ENCODE measurements at places on chromosomes 16 and 17.
A peak's percentile ranks its signal among the peaks of the same experiment; 100 is the strongest.

DNA sequence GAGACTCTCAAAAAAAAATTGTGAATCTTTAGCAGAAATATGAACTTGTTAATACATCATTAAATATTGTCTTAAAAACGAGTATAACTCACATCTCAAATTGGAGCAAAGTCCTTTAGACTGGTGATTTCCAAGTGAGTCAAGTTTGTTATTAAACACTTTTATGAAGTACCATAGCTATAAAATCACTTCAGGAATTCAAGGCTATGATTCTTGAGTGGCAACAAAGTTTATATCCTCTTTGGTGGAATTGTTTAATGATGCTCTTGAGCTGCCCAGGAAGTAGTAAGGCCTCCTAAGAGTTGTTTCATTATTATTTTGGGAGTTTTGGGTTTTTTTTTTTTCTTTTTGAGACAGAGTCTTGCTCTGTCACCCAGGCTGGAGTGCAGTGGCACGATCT lies 16.7 kb upstream of the BLMH start:
- DNase-seq = no peak

- no peak for DNase-seq
Measured at GRCh38 chr17:42408061-42408460, 15.0 kb downstream of the CAVIN1 start.

DNA sequence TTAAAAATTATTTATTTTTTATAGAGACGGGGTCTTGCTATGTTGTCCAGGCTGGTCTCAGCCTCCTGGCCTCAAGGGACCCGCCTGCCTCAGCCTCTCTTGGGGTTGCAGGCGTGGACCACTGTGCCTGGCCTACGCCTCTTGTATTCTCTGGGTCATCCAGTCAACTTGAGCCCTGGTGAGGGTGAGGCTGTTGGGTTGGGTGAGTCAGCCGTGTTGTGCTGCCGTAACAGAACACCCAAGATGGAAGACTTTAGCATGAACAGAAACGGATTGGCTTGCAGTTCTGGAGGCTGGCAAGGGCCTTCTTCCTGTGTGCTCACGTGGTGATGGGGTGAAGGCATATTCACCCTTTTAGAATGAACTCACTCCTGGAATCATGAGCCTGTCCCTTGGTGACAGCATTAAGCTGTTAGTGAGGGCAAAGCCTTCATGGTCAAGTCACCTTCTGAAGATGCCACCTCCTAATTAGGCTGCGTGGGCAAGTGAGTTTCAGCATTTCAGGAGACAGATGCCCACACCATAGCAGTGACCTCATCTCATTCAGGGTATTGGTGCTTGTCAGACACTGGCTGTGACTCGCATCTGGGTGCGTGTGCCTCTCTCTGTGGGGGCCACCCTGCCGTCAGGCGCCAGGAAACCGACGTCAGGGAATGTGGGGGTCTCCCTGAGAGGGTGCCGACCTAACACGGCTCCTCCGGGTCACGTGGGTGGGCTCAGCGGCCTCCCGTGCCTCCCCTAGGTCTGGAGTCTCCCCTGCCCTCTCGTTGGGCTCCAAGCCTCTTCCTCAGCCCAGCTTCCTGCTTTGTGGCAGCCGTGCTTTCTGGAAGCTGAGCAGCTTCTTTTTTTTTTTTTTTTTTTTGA lies 49.8 kb downstream of the WDR45B start:
- DNase-seq = no peak

DNA sequence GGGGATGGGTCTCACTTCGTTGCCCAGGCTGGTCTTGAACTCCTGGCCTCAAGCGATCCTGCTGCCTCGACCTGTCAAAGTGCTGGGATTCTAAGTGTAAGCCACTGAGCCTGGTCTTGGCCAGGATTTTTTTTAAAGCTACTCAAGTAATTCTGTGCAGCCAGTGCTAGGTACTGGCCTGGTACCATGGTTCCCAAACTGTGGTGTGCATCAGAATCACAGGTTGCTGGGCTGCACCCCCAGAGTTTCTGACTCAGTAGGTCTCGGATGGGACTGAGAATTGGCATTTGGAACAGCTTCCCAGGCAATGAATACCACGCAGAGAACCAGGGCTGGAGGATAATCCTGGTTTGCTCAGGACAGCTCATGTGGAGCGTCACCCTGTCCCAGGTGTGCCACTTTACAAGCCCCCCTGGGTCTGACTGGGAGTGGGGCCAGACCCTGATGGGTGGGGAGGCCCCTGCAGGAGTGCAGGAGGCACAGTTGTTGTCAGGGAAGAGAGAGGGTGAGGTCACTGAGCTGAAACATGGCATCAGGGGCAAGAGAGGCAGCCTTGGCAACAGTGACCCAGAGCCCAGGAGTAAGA lies 10.7 kb upstream of the MRPS23 start:
- no peak for DNase-seq

DNA sequence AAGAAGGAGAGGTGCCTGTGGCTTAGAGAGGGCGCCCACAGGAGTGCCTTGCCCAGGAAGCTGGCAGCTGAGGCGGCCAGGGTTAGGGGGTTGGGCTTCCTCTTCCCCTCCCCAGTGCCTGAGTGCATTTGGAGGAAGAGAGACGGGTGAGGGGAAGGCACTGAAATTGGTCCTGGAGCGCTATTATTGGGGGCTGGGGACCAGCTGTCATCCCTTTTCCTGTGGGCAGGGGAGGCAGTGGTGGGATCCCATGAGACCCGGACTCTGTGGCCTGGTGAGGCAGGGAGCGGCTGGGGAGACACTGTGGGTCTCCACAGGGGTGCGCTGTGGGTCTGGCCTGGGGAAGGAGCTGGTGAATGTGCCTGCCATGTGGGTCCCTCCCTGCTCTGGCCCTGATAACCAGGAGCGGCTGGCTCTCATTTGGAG lies 259.7 kb downstream of the SEC14L1 start:
- DNase-seq = no peak

GRCh38 chr16:81830845-81831540 lies 51.9 kb downstream of the PLCG2 start:
- DNase-seq = no peak

DNA sequence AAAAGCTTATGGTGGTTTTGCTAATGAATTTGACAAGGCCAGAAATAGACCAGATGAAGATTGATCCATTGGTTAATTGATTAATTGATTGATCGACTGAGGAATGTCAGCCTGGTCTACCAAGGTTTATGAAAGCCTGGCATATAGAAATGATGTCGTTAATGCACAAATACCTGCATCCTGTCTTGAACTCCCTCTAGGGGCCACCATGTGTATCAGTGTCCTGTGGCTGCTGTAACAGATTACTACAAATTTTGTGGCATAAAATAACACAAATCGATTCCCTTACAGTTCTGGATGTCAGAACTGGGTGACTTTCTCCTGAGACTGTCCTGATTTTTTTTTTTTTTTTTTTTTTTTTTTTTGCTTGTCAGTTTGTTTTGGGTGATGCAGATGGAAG lies 553.2 kb downstream of the MAF start:
- DNase-seq = no peak

DNA sequence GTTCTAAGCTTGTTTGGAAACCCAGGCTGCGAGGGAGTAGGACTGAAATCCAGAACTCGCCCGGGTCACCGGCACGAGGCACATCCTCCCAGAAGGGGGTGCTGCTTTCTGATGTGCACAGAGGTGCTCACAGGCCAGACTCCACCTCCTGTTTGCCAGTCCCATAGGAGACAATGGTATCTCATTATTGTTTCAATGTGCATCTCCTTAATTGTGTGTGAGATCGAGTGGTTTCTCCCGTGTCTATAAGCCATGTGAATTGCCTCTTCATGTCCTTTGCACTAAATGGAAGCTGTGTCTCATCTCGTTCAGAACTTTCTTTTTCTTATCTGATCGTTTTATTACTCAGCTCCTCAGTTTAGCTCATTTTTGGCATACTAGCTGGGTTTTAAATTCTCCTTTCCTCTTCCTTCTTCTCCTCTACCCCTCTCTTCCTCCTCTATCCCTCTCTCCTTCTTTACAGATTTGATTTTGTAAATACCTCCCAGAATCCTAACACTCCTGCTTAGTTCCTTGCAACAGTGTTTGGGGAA lies 32.1 kb upstream of the PRKCB start:
- DNase-seq = no peak

DNA sequence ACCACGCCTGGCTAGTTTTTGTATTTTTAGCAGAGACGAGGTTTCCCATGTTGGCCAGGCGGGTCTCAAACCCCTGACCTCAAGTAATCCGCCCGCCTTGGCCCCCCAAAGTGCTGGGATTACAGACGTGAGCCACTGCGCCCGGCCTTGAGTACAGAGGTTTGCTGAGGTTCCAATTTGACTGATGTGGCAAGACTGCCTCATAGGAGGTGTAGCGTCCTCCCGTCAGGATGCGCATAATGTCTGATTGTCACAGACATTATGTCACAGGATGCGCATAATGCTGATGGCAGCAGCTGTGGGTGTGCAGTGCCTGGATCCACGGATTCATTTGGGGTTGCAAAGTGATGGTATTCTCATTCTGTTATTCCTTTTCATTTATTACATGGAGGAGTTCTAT lies 45.2 kb downstream of the HAPSTR1 start:
- no peak for DNase-seq

DNA sequence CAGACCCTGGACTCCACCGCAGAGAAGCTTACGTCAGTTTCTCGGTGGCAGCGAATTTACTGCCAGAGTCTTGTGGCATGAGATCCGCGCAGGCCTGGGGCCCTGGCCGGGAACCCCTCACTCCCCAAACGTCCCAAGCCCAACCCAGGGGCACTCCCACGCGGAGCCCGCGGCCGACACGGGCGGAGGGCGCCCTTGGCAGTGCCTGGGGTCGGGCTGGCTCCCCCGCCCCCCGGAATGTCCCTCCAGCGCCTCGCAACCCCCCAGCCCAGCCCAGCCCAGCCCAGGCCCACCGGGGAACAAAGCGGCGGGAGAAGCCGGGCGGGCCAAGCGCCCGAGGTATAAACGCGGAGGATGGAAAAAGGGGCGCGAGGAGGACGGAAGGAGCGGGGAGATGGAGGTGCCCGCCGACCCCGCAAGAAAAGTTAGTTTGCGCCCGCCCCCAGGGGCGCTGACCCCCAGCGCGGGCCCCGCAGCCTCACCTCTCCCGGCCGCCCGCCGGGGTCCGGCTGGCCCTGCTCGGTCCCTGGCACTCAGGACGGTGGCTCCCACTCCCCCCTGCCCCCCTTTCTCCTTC lies 330 bp downstream of the CASKIN2 start:
- no peak for DNase-seq

DNA sequence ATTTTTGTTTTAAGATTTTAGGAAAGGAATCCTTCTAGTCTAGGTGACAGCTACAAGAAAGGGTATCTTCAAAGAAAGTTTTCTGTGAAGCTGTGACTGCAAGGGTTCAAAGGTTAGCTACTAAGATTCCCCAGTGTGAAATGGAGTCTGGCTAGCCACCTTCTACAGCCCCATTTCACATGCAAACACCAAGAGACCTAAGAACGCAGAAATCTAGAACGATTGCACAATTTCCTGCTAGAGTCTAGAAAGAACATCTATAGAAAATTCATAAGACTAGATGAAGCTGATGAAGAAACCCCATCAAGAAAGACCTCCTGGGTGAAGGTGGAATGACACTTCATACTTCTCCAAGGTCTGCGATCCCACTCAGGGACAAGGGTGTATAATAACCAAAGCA lies 77.1 kb downstream of the STX8 start:
- no peak for DNase-seq

- no peak for DNase-seq
Measured at GRCh38 chr16:72752004-72752695, 295.8 kb downstream of the ZFHX3 start.

DNA sequence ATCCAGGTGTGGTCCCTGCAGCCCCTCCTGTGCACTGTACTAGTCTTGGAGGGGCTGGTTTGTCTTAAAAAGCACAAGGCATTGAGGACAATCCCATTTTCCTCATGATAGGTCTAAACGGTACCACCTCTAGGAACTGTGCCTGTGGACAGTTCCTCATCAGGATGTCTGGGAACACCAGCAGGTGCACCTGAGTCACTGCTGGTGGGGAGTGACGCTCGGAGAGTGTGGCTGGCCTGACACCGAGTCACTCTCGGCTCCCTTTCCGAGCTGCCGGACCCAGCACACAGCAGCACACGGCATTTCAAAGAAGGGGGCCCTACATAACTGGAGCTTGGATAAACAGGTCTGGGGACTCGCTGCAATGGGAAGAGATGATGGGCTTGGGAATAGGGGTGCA lies 25.6 kb downstream of the LRRC75A start:
- no peak for DNase-seq

GRCh38 chr17:73011016-73011486 lies 81.4 kb downstream of the SLC39A11 start:
- DNase-seq = no peak

- DNase-seq = peak; percentile 92
Measured at GRCh38 chr17:3004150-3004801, 59.1 kb downstream of the OR1D5 start.

DNA sequence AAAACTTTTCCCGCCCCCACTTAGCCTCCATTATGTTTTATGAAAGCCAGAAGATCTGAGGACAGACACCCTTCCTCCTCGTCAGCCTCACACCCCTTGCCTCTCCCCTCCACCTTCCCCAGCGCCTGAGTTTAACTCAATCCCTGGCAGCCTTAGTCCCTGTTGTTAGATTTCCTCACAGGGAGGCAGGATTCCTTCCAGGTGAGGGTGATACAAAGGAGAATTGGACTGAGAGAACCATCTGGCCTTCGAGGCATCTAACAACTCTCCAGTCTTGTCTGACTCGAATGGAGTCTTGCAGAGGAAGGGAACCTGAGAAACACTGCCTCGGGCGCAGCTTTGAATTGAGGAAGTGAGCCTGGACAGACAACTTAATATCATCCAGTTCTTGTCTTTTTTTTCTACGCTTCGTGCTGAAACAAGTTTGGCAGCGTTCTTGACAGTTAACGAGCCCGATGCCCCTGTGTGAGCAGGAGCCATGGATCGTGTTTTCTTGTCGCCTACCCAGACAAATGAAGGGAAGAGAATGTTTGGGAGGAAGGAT lies 1.3 kb upstream of the ZNF768 start:
- DNase-seq = no peak

DNA sequence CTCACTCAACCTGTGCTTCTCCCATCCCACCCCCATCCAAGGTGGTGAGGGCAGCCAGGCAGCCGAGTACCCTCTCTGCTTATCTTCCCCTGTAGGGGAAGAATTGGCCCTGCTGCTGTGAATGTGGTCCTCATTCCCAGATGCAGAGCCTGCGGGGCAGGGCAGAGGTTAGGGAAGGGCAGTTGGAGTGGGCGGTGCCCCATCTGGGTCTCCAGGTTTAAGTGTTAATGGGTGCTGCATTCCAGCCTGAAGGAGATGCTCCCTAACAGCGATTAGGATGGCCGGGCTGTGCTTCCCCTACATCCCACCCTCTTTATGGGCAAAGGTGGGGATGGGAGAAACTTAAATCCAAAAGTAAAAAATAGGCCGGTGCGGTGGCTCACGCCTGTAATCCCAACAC lies 12.1 kb downstream of the TMEM95 start:
- no peak for DNase-seq

- no peak for DNase-seq
Measured at GRCh38 chr17:11273596-11273995, 32.6 kb downstream of the SHISA6 start.

DNA sequence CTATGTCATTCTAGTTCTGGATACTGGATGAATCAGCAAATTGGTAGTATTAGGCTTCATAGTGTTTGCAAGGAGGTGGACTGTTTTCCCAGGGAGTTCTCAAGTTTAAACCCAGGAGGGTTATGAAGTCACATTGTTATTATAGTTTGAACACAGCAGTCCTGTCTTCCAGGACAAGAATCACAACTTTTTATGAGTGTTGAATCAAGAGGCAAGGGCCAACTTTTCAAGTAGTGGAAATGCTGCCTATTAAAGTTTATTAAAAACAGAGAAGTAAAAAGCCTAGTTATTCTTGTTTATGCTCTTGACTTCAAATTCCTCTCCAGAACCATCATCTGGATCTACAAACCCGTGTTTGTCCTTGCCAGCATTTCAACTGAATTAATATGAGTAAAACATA lies 86.3 kb upstream of the GOT2 start:
- no peak for DNase-seq

GRCh38 chr17:48374650-48375230 lies 55.3 kb downstream of the SKAP1 start:
- DNase-seq = no peak

Data from AG09319 (cell line).